ENCODE measurements at places on chromosomes 3 and 15.

- DNase-seq, result no peak
Measured at GRCh38 chr3:98528474-98529346, 3.1 kb upstream of the GPR15 start.

DNA sequence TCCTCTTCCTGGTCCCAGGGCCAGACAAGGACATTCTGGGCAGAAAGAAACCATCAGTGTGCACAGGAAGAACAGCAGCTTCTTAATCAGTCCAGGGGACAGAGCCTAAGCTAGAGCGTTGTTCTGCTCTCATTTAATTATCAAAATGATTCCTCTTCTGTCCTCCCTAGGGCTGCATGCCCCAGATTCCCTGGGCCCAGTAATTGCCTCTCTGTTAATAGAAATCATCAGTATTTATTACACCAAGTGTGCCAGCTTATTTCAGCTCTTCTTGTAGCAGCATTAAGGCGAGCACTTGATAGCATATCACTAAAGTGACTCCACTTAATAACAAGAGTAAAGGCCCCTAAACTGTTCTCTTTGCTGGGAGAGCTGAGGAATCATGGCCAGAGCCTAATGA lies 72.1 kb downstream of the WDR76 start:
- DNase-seq, result no peak

DNA sequence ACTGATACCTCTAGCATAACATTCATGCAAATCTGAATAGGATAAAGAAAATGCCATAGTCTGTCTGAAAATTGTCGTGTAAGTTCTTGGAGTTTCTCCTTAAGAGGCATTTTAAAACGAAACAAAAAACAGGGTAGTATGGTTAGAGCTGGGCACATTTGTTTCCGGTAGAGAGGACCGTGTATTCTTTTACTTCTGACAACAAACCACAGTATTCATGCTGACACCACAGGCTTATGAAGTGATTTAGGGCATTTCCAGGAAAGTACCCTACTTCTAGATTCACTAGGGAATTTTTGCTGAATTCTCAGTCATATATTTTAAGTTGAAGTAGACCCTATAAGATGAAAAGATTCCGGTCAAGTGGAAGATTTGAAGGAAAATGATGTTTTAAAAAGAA lies 541.3 kb downstream of the UNC13C start:
- no peak for DNase-seq

DNA sequence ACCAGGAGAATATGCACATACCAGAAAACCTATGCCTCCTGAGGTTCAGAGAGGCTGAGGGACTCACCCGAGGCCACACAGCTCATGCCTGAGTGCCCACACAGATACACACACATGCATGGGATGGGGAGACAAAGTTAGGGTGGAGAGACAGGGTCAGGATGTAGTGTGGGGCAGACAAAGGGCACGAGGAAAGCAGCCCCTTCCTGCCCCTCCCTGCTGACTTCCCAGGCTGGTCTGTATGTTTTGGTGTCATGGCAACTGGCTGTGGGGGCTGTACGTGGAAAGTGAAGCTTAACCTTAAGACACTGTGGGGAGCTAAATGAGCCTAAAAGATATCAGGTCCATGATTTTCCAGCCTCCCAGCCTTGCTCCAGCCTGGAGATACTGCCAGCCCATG lies 57.8 kb downstream of the EPHB3 start:
- no peak for DNase-seq

GRCh38 chr15:95409626-95410310 lies 920.7 kb upstream of the NR2F2 start:
- no peak for DNase-seq

- no peak for DNase-seq
Measured at GRCh38 chr15:77030048-77030927, 35.4 kb downstream of the PSTPIP1 start.

DNA sequence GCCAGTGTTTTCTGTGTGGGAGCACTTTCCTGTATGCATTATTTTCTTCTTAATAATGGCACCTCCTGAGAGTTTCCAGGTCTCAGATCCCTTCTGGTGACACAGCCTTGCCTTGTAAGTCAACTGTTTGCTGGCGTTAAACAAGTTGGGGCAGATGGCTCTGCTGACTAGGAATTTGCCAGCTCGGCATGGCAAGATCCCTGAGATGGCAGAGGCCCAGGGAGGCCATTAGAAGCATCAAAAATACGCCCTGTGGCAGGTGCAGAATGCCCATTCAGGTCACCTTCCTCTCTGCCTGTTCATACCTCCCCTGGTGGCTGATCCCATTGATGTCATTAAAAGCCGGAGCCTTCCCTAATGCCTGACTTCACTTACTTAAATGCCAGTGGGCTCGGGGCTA lies 320.9 kb upstream of the CTDSPL start:
- peak; percentile 22 for DNase-seq

DNA sequence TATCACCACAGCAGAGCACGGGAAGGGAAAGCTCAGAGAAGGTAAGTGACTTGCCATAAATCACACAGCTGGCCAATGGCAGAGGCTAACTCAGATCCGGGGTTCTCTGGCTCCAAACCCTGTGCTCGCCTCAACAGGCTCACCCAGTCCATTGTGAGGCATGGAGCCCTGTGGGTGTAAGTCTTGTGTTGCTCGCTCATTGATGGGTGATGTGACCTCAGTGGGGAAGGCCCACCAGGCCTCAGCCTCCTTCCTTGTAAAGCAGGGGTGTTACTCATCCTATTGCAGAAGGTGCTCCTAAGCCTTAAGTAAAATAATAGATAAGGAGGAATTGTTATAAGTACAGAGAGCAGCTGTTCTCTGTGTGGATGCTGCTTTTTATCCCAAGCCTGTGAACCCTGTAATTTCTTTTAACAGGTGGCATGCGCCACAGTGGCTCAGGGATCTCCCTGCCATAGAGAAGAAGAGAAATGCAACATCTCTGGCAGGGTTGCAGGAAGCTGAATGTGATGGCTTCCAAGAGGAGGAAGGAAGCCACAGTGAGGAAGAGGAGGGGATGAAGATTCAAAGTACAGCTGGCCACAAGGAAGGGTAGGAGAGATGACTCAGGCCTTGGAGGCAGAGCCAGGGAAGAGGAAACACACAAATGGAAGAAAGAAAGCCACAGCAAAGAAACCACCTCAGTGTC lies 30.9 kb upstream of the SPSB4 start:
- no peak for DNase-seq

DNA sequence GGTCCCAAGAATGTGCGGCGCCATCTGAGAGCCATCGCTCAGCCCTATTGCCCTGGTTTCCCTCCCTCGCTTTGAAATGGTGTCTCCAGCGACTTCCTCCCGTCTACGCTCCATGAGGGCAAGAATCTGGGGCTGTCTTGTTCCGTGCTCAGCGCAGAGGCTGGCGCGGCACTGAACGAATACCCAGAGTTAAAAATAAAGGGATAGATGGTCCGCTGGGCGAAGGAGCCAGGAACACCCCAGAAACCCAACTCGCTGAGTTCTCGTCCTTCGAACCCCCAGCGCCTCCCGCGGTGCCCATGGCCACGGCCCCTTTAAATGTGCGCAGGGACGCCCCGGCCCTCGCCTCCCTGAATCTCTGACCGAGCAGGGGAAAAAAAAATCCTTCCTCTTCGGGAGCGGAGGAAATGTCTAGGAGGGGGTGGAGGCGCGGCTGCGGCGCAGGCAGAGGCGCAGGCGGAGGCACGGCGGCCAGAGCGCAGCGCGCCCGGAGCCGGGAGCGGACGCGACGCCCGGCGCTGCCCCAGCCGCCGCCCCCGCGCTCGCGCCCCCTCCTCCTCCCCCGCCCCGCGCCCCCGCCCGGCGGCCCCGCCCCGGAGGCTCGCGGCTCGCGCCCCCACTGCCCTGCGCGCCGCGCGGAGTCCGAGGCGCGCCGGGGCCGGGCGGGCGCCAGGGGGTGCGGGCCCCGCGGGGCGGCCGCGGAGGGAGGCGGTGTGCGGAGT lies 8.5 kb upstream of the FGD5 start:
- no peak for DNase-seq

DNA sequence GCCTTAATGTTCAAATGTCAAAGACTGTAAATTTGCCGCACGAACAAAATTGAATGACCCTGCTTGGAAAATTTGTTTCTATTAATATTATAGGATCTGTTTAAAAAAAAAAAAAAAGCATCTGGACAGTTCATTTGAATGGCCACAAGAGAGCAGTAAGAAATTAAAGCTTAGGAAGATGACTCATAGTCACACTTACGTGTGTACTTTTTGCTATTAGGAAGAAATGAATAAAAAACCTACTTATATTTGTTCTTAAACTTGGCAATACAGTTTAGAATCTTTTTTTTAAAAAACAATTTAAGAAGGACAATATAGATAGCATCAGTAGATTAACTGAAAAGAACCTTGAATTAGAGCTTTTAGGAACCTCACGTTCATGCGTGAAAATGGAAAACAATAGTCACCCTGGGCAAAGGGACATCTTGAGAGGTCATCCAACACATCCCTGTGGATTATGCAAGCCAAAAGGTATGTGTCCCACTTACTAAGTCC lies 621.8 kb downstream of the MECOM start:
- peak; percentile 6 for DNase-seq

- no peak for DNase-seq
Measured at GRCh38 chr3:132198516-132198915, 118.7 kb upstream of the ACP3 start.

- peak; percentile 84 for DNase-seq
Measured at GRCh38 chr15:31758126-31758525, 272.2 kb upstream of the CHRNA7 start.

GRCh38 chr3:38368238-38368637 lies 21.7 kb downstream of the XYLB start:
- no peak for DNase-seq

GRCh38 chr15:31264559-31265089 lies 62.0 kb upstream of the KLF13 start:
- DNase-seq, result no peak
